ENCODE measurements at places on chromosomes 1 and 21.

GRCh38 chr1:41462680-41463004, 21.8 kb downstream of the EDN2 start:
- DNase-seq, result no peak

- no peak for DNase-seq
These were observed 3.6 kb downstream of the CERS2 start for GRCh38 chr1:150970808-150971582.

DNA sequence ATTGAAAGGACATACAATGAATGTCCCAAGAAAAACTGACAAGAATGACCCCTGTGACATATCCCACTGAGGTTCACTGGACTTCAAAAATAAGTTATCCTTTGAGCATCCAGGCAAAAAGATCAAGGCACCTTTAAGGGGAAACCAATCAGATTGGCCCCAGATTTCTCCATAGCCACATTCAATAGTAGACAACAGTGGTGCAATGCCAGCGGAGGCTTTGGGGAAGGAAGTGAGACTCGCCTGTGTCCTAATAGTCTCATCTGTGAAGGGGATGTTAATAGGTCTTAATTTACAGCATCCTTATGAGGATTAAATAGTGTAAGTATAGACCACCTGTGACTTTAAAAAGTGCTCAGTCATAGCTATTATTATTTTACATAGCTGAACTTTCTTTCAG, 21.5 kb downstream of the RPL5 start:
- DNase-seq, result no peak

- DNase-seq, result no peak
These were observed 12.2 kb downstream of the SMAP2 start for GRCh38 chr1:40385437-40386358.

DNA sequence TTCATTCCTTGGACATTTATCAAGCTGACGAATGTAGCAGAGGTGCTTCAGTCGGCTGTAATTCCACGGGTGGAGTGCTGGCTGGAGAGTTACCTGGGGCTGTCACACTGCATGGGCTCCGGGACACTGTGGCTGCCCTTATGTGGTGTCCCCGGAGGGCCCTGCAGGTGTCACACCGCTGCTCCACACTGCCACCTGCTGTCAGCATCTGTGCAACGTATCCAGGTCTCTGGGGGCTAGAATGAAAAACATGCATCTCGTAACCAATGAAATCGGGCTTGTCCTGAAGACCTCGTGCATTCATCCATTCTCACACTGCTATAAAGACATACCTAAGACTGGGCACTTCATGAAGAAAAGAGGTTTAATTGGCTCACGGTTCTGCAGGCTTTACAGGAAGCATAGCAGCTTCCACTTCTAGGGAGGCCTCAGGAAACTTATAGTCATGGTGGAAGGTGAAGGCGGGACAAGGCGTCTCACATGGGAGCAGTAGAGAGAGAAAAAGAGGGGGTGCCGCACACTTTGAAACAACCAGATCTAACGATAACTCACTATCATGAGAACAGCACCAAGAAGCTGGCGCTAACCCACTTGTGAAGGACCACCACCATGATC, 46.7 kb upstream of the PCBP3 start:
- peak; percentile 56 for DNase-seq

- DNase-seq, result no peak
These were observed 1.0 kb upstream of the ENO1 start for GRCh38 chr1:8879464-8879921.

DNA sequence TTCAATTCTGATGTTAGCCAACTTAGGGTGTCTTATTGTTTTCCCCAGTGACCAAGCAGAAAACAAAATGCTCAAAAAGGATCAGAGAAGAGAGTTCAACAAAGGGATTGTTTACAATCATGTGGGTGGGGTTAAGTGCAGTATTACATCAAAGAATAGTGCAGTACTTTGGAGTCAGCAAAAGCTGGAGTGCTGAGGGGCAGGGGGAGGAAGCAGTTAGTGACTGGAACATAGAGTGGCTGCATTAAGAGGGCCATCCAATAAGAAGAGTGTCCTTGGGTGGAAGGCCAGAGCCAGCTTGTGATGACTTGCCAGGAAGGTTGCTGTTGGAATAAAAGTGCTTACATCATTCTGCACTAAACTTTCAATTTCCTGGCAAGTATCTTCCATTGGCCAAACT, 175.5 kb downstream of the CYYR1 start:
- DNase-seq, result no peak

DNA sequence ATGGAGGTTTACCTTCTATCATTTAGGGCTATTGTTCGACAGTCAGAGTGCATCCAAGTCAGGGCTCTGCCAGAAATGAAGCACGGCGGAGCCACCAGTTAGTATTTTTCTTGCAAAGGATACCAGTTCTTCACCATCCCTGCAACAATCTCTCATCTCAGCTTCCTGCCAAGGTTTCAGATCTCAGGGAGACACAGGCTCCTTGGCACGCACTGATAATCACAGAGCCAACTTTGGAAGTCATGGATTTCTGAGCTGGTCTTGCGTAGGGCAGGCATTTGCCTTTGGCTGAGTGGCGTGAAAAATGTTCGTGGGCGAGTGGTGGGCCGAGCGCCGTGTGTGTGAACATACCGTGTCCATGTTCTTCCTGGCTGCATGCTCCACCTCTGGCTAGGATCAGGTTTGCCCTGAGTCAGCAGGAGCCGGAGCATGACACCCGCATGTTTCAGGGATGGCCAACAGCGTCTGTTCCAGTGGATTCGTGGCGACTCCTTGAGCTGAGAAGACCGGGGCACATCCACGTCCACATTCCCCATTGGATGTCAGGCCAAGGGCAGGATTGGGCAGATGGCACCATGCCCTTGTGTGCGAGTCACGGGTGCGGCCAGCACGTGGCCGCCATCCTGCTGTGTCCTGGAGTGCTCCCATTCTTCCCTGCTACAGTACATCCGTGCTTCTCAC, 118.5 kb upstream of the C1orf174 start:
- DNase-seq, result no peak

DNA sequence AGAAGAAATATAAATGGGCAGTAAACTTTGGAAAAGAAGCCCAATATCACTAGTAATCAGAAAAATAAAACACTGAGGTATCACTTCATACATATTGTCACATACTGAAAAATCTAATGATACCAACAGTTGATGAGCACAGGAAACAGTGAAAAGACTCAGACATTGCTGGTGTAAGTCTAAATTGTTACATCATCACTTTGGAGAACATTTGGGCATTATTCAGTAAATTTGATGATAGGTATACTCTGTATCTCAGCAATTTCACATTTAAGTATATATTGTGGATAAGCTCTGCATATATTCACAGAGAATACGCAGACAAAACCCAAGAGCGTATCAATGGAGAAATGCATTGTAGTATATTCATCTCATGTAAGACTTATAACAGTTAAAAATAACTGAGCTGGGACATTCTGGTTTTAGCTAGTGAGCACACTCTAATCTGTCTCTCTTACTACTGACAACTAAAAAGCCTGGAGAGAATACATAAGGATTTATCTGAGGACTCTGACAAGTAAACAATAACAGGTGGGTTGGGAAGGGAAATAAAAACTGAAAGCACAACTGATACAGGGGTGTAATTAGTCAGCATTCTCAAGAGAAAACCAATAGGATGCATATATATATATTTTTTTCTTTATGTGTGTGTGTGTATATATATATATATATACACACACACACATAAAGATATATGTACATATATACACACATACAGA, 212.7 kb upstream of the JUN start:
- DNase-seq, result no peak

GRCh38 chr1:66415281-66415680, 118.7 kb upstream of the SGIP1 start:
- DNase-seq, result no peak

DNA sequence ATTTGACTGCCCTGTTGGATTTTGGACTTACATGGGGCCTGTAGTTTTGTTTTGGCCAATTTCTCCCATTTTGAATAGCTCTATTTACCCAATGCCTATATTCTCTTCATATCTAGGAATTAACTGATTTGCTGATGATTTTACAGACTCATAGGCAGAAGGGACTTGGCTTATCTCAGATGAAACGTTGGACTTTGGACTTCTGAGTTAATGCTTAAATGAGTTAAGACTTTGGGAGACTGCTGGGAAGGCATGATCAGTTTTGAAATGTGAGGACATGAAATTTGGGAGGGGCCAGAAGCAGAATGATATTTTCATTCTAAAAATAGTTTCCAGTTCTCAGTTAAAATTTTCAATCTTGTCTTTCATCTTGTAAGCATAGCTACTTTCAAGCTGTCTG, 222.3 kb downstream of the COP1 start:
- DNase-seq, result no peak

GRCh38 chr21:30714456-30714855, 4.1 kb downstream of the KRTAP21-3 start:
- DNase-seq, result no peak

DNA sequence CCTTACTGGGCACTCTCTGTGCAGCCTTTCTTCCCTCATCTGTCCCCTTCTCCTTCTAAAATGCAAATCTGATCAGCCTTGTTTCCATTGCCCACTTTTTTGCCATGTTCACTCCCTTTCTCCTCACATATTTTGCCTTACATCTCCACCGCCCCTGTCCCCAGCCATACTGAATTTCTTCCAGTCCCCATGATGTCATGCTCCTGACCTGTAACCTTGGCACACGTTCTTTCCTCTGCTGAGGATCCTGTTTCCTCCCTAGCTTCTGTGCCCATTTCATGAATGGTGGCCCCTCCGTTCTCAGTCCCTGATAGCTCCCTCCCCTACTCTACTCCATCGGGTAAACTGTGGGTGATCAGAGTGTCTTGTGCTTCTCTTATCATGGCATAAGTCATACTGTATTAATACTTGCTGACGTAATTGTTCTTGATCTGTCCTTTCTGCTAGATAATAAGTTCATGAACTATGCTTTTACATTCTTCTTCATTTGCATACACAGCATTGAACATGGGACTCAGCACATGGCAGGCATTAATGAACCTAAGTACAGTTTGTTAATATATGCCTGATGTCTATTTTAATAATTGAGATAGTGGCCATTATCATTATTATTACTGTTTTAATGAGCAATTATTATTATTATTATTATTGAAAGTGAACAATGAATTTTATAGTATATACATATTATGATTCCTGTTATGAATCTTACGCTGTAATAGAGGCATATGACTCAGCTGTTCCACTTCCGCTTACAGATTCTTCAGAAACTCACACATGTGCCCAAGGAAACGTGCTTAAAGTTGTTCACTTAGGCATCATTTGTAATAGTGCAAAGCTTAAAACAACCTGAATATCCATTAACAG, 28.5 kb downstream of the MAP3K21 start:
- no peak for DNase-seq

GRCh38 chr1:87495147-87495546, 166.5 kb downstream of the LMO4 start:
- DNase-seq, result no peak

- DNase-seq, result no peak
These were observed 36.1 kb upstream of the GOLT1A start for GRCh38 chr1:204249736-204250427.

DNA sequence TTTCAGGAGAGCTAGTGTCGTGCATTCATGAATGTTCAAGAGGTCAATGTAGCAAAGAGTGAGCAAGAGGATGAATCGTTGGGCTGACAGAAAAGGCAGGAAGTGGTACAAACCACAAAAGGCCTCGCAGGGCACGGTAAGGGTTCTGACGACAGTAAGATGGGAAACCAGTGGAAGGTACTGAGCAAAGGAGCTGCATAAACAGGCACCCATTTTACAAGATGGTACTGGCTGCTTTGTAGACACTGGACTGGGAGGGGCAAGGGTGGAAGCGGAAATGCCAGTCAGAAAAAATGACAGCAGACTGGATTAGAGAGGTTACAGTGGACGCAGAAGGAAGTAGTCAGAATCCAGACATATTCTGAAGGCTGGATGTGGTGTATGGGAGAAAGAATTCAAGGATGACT, 123.5 kb downstream of the PTPN14 start:
- peak; percentile 13 for DNase-seq

DNA sequence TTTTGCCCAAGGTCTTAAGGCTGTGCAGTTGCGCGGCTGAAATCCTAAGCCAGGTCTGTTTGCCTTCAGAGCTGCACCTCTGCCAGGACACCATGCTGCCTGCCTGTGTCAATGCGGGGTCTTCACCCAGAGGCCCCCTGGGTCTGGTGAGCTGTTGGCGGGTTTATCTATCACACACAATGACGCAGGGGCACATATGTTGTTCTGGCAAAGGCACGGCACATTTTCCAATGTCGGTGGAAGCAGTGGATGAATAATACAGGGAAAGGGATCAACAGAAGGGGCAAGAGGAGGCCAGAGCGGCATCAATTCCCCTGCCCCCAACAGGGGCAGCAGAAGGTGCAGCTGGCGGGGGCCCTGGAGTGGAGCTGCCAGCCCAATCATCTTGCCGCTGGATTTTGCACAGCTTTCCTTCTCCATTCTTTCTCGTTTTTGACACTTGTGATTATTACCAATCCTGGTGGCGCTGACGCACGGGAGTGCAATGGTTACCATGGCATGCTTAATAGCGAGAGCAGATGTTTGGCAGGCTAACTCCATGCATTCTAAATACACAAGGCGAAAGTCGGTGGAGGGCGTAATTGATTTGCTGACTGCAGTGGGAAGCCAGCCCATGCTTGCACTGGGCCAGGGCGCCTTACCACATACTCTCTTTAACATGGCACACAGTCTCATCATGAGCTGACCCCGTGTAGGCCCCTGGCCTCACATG, 45.8 kb upstream of the CYP2J2 start:
- DNase-seq, result no peak

DNA sequence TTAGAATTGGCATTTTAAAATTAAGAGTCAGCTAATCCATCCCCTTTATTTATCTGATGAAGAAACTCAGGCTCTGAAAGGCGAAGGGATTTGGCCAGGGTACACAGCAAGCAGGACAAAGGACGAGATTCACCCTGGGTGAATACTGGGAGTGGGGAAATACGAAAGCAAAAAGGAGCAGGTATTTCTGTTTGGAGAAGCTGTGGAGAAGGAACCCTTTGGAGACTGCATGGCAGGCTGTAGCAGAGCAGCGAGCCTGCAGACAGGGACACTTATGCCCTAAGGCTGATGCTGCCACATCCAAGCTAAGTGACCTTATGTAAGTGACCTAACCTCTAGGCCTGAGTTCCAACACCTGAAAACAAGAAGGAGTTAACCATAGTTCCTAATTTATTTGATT, 207.2 kb upstream of the C1orf87 start:
- DNase-seq, result no peak

GRCh38 chr1:94792473-94793295, 27.5 kb upstream of the SLC44A3 start:
- no peak for DNase-seq

- no peak for DNase-seq
These were observed 150.1 kb downstream of the PBX1 start for GRCh38 chr1:164709126-164709525.

GRCh38 chr1:222087221-222087920, 345.5 kb upstream of the DUSP10 start:
- DNase-seq, result no peak

- DNase-seq, result no peak
These were observed 64.8 kb downstream of the PLXNA2 start for GRCh38 chr1:208179263-208179816.

All from stimulated activated CD8-positive, alpha-beta memory T cell treated with anti-CD3 and anti-CD28 coated beads, Interleukin-4, amount 100 ng/mL, for 4 hours (primary cell).